ENCODE measurements at places on chromosomes 12 and 14.

- no peak for DNase-seq
These were observed 5.1 kb downstream of the ESRRB start for GRCh38 chr14:76380991-76381390.

DNA sequence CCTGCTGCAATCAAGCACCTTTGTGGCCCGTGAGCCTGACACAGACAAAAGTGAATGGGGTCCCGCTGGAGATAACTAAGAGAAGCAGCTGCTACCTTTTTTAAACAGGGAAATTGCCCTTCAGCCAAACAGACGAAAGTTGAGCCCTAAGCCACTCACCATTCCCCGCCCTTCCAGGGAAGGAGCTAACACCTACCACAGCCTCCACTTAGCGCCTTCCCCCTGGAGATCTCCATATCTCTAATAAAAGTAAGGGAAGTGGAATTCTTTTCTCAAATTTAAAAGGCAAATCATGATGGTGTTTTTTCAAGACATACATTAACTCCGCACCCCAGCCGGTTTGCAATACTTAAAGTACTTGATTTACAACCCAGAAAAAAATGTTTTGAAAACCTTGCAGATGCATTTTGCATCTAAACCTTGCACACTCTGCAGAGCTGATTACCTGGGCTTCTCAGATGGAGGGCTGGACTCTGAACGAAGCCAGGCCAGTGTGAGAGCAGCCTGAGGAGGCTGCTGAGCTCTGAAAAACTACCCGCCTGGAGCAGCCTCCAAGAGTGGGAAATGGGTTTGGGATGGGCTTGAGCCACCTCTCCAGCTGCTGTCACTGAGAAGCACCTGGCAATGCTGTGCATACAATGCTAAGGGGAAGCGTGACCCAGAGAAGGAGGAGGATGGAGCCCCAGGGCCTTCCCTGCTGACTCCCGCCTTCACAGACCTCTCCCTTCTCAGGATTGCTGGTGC lies 10.0 kb downstream of the NUAK1 start:
- no peak for DNase-seq

DNA sequence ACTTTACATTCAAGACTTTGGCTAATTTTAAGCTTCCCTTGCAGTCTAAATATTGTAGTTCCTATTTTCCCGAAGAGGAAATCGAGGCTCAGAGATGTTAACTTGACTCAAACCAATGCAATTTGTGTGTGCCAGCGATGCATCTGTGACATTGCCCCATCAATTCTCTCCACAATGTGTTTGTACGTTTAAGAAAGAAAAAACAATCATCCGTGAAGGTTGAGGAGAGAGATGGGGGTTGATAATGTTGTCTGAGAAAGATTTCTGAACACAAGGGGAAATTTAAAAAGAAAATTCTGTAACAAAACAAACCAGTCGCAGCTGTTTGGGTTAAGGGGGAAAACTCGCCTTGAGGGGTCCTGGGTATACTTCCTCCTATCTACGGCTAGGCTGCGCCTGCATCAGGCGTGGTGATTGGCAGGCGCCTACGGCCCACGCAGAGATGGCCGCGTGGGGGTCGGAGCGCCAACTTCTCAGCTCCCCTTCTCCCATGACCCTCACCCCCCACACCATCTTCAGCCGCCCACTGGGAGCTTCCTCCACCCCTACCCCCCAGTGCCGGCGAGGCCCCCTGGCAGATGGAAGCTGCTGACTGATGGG lies 12.3 kb downstream of the SIX1 start:
- no peak for DNase-seq

DNA sequence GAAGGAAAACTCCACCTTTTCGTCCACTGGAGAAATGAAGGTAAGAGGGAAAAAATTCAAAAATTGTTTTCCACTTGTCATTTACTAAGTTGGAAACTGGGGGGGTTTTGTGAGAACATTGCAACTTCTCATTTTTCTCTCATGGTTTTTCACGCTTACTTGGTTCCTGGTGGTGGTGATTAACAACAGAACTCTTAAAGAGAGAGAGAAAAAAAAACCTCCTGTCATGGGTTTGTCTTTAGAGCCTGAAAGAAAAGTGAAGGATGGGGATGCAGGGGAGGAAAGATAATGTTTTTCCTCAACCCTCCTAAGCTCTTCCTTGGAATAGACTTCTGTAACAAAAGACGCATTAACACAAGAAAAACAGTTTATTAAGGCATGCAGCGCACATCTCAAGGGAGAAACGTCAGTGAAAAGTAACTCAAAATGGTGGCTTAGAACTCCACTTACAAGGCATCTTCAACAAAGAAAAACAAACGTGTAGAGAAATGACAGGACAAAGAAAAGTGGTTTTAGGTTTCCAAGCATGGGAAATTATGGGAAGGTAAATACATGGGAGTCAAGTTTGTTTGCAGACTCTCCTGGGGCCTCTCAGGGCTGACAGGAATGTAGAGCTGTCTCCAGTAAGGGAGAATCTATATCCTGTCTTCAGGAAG lies 81.9 kb upstream of the ATF7IP start:
- no peak for DNase-seq

DNA sequence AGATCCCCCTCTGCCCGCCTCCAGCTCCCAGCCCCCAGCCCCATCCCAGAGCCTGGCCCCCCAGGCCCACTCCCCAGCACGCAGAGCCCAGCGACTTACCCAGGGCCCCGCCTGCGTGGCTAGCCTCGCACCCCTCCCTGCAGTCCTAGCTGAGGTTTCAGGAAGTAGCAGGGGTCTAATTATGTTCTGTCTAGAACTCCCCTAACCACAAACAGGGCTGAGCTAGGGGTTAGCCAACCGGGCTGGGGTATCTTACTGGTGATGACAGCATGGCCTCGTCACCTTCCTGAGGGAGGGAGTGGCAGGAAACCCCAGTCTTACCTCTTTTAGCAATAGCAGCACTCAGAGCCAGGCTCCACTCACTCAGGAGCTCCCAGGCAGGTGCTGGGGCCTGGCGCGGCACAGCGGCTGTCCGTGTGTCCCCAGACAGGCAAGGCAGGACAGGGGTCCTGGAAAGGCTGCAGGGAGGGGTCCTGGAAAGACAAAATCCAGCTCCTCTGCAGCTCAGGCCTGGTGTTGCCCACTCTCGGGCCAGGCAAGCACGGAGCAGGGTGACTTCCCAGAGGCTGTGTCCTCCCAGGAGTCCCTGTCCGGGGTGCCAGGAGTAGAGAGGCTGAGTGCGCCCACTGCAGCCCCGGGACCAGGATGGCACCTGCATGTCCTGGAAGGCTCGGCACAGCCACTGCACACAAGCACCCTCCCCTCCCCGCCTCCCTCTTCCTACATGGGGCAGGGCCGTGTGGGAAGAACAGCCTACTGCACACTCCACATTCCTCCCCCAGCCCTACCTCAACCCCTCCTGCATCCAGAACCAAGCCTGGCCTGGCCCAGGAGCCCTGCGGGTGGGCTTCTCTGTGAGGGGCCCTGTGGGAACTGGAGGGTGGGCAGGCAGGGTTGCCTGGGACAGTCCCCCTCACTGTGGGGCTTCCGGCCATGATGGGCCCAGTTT lies at the start of gene GPR132:
TSS of gene GPR132 (minus strand) at position 151 of the 949 bp plus-strand sequence. CDS start 10,010 bp downstream, outside the sequence.
- peak; percentile 67 for DNase-seq

GRCh38 chr12:72036393-72036792 lies 97.7 kb downstream of the TPH2 start:
- DNase-seq, result no peak

DNA sequence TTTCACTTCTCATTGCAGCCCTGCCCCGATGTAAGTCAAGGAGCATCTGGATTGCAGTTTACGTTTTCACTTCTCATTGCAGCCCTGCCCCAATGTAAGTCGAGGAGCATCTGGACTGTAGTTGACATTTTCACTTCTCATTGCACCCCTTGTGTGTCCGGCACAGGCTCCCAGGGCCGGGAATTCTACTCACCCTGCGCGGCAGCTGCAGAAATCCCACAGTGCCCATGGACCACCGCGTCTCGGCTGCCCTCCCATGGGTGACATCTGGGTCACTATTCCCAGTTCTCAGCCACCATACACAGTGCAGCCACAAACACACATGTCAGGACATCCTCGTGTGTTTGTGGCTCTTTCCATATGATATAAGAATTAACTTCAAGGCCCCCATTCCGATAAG lies 378.5 kb downstream of the ADGRD1 start:
- no peak for DNase-seq

- DNase-seq, result no peak
These were observed 282.9 kb upstream of the FLRT2 start for GRCh38 chr14:85247071-85247470.

DNA sequence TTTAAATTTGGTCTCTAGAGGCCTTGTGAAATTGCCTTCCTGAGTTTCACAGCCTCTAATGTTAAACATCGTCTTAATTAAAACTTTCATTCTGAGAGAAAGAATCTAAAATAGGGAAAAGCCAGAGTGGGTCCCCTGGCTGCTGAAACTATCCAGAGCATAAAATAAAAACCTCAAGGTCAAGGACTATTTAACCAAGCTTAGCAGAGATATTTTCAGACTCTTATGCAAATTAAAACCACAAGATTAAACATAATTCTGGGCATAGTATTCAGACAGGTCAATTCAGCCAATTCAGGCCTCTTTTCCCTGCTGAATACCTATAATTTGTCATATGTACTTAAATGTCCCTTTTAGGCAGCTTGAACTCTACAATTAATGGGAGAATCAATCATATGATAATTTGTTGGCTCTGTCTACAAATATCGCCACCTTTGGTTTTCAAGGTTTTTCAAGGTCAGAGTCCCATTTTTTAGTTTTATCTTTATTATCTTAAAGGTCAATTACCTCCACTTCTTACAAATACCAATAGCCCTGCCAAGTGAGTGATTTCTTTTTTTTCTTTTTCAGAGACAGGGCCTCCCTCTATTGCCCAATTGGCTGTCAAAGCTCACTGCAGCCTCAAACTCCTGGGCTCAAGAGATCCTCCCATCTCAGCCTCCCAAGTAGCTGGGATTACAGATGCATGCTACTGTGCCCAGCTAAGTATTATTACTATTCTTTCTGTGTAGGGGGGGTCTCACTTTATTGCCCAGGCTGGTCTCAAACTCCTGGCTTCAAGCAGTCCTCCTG lies 257.1 kb downstream of the PHLDA1 start:
- DNase-seq, result no peak

GRCh38 chr14:29584992-29585391 lies 342.7 kb downstream of the PRKD1 start:
- no peak for DNase-seq

- no peak for DNase-seq
These were observed 10.2 kb upstream of the NYNRIN start for GRCh38 chr14:24388474-24389179.

- no peak for DNase-seq
These were observed 78.7 kb downstream of the KIF21A start for GRCh38 chr12:39364196-39364595.

DNA sequence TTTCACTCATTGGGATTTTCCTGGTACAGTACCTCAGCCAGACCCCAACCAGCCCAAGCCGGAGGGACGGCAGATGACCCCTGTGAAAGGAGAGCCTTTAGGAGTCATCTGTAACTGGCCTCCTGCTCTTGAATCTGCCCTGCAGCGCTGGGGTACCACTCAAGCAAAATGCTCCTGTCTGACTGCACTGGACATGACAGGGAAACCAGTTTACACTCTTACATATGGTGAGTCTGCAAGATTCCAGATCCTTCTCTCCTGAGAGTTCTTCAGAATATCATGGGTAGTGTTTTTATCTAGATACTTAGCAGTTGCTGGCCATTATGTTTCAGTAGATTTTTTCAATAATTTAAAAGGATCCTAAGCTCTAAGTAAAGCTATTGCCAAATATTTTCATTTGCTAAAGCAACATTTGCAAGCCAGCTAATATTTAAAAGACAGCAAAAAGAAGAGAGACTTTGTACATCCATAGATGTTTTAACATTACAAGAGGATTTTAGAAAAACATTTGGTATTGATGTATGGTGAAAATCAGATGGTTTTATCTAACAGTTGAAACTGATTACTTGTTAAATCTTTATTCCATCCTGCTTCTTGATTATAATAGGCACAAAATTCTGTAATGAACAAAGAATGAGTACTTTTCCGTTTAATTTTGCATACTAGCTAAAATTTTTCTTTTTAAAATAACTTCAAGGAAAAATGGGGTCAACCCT lies 85.1 kb upstream of the ATF1 start:
- DNase-seq, result no peak

- no peak for DNase-seq
These were observed 9.0 kb downstream of the HOXC12 start for GRCh38 chr12:53963434-53964314.

- no peak for DNase-seq
These were observed 84.3 kb upstream of the TTC7B start for GRCh38 chr14:90900476-90901083.

DNA sequence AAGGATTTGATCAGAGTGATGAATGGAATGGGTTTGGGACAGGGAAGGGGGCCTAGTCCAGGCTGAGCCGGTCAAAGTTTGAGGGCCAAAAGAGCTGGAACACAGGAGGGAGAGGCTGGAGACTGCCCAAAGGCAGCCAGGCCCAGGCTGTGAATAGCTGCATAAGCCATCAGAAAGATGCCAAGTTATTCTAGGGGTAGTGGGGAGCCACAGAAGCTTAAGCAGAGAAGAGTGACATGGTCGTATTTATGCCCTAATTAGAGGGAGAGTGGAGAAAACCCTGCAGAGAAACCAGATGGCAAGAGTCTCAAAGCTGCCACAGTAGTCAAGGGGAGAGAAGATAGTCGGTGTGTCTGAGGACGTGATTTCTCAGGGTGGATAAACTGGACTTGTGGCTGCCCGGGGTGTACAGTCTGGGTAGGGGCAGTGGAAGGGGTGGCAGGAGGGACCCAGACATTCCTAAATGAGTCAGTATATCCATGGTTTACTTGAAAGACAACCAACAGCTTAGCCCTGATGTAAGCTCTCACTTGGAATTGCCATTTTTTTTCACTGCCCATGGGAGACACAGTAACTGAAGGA lies 99.2 kb downstream of the PRICKLE1 start:
- DNase-seq, result no peak
